ENCODE measurements at places on chromosomes 3 and 15.

GRCh38 chr3:85476891-85477495 lies 518.2 kb downstream of the CADM2 start:
- no peak for DNase-seq

GRCh38 chr3:63949005-63949404 lies 36.8 kb upstream of the SCAANT1 start:
- DNase-seq = no peak

- no peak for DNase-seq
These were observed 37.5 kb downstream of the EHD4 start for GRCh38 chr15:41934843-41935242.

GRCh38 chr3:128178782-128179483 lies 25.7 kb downstream of the EEFSEC start:
- DNase-seq = no peak

GRCh38 chr3:49397470-49397869 lies 14.3 kb downstream of the RHOA start:
- DNase-seq = peak; percentile 60

DNA sequence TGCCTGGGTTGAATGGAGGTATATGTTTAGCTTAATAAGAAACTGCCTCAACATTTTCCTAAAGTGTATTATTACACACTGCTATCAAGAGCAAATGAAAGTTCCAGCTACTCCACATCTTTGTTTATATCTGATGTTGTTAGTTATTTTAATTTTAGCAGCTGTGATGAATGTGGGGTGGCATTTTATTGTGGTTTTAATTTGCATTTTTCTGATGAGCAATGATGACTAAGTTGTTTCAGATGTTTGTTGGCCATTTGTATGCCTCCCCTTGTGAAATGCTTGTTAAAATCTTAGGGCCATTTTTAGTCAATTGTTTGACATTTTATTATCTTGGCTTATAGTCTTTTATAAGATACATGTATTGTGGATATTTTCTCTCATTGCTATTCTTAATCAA lies 260.4 kb upstream of the SLCO3A1 start:
- no peak for DNase-seq

- DNase-seq = no peak
These were observed 17.0 kb downstream of the ILDR1 start for GRCh38 chr3:122004991-122005565.

DNA sequence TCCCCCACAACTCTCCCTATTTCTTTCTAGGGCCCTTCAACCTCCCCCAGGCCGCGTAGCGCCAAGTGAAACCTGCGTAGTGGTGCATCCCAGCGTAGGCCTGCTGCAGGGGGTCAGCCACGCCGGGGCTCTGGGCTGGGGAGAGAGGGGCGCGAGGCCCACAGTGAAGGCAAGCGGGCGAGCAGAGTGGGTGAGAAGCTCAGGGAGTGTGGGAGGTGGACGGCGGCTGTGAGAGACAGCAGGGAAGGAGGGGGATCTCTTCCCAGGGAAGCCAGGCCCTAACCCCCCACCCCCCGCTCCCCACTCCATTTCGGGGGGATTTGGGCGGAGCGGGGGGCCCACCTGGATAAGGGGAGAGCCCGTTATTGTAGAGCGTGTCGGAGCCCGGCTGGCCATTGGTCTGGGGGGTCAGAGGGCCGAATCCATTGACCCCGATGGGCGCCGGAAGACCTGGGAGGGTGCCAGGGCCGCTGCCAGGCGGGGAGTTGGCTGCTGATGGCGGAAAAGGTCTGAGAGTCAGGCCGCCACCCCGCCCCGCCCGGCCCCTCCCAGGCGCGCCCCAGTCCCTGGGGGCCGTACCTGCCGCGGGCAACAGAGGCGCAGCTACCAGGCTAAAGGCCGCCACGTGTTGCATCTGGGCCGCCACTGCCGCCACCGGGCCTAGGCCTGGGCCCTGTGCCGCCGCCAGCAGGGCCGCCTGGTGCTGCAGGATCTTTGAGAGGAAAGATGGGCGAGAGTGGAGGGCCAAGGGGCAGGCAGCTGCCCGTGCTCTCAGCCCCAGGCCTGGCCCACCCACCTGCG lies 16.6 kb upstream of the PARP6 start:
- DNase-seq = no peak

DNA sequence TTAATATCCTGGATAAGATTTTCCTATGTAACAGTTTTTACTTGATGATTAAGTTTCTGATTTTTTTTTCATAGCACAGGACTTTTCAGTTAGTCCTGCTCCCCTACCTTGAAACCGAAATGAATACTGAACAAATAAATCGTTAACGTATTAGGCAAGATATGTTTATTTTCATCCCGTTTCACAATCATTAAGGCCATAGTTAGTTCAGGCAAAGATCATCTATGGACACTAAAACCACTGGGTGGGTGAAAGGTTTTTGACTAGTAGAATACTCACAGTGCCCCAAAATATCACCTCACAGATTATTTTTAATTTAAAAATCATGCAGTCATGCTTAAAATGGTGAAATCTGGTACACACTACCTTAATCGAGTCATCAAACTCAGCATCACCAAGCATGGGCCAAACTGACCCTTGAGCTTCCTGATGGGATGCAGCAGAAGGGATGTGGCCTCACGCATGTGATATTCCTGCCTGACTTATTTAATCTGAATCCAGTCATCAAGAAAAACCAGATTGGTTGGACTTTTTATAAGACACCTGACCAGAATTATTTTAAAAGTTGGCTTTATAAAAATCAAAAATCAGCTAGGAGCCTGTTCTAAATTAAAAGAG lies 365.0 kb downstream of the LPP start:
- DNase-seq = no peak

DNA sequence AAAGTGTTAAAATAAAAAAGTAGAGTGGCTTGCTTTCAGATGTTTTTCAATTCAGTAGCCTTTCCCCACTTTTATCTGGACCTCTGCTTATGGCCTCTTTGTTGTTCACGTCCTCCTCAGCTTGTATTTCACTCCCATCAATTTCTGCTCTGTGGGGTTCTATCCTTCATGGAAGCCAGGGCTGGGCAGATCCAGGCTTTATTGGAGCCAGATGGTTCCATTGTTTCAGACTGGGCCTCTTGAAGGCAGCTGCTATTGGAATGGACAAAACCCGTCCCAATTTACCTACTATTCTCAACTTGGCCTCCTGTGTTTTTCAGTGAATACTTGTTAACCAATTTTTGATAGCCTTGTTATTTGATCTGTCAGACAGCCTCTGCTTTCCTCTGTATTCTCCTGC lies 10.9 kb upstream of the AADACL2 start:
- no peak for DNase-seq

GRCh38 chr3:129560269-129560787 lies 17.4 kb downstream of the H1-8 start:
- no peak for DNase-seq

- no peak for DNase-seq
These were observed 91.5 kb downstream of the ATG7 start for GRCh38 chr3:11363715-11364114.

DNA sequence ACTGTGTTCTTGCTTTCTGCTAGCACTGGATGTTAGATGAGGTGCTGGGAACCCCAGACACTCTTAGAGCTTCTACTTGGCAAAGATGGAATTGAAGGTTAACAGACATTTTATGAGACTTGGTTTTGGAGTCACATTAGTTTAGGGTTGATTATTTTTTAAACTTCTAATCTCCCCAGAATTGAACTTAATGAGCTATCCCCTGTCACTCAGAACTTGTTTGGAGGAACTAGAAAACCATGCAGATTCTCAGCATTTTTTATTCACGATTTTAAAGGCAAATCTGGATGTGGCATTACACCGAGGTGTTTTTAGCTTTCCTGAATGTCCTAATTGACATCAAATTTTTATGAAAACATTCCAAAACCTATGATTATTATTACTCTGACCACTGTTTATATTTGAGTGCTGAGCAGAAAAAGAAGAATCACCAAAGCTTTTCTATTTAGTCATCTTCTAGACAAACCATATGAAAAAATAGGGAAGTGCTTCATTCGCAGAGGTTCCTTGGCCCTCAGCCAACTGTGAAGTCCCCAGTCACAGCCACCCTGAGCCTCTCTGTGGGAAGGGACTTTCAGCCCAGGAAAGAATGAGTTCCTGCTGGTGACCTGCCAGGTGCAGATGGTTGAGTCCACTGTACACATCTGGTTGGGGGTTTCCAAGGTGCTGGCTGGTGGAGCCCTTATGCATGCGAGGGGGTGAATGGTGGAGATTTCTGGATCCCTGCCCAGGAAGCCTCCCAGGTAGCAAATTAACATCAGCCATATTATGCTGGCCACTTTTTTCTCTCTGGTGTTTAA lies 196.0 kb upstream of the TOPAZ1 start:
- no peak for DNase-seq

DNA sequence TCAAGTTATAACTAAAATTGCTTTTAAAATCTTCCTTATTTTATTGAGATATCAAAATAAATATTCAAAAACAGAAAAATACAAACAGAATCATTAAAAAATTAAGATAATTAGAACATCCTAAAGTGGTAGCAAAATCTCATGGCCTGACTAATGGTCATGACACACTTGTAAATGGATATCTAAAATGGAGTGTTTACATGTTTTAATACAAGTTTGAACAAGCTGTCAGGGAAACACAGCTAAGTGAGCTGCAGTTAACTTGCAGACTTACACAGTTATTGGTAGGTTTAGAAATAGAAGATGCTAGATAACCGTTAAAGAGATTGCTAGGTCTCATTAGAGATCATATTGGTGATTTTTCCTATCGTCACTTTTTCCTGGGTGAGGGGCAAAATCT lies 242.3 kb downstream of the LPP start:
- no peak for DNase-seq

DNA sequence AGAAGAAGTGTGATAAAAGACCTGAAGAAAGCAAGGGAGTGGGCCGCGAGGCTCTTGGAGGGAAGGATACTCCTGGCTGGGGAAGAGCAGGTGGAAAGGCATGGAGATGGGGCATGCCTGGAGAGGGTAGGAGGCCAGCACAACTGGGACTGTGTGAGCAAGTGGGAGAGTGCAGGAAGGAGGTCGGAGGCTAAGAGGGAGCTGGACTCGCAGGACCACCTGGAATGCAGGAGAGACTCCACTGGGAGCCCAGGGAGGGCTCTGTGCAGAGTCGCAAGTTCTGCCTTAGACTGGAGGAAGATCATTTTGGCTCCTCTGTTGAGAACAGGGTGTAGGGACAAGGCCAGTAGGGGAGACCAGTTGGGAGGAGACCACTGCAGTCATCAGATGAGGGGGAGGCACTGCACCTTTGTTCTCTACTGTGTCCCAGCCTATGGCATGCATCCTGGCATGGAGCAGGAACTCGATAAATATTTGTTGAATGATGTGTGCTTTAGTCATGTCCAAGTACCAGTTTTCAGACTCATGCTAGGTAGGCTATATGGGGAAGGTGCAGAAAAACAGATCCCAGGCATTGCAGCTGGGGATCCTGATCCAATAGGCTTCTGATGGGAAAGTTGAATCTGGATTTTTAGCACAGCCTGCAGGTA lies 13.7 kb downstream of the FAM107A start:
- DNase-seq = no peak

- peak; percentile 62 for DNase-seq
These were observed 425.8 kb downstream of the ERC2 start for GRCh38 chr3:56042326-56042951.

DNA sequence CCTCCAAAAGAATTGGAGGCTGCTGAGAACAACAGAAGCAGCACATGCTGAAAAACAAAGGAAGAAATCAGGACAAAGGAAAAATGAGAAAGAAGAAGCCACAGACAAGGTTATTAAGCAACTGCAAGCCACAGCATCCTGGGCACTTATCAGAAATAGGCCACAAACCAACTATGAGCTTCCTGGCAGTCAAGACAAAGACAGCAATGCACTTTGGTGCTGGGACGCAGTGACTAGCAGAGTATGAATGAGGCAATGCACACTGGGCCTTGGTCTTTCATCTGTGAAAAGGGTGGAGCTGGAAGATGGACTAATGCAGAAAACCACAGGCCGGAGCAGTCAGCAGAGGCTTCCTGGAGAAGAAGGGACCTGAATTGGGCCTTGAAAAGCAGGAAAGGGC lies 56.0 kb upstream of the LINGO1 start:
- no peak for DNase-seq

- DNase-seq = peak; percentile 41
These were observed 45.6 kb downstream of the DLEC1 start for GRCh38 chr3:38084334-38085310.

DNA sequence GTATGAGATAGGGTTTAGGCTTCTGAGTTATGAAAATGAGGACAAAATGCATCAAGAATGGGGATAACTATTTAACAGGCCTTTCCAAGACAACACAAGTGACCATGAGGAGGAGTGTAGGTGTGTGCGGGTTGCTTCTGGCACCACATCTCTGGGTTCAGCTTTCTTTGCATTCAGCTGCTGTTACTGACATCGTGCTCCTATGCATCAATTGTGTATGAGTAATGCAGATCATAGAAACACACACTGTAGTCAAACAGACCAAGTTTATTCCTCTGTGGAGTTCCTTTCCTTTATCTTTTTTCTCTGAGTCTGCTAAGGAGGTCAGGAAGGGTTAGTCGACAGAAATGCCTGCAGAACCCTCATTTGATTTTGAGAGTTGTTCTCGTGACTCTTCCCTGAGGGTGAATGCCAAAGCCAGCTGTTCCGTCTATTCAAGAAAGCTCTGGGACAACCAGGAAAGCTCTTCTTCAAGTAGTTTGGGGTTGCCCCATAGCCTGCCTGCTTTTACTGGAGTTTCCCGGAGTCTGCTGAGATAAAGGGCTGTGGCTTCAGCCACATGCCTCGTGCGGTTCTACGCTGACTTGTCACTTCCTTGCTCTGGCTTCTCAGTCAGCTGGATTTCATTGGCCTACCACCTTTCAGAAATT lies 136.7 kb upstream of the TLE3 start:
- DNase-seq = no peak

- DNase-seq = no peak
These were observed 31.2 kb downstream of the NR2E3 start for GRCh38 chr15:71841563-71841962.

GRCh38 chr3:58659051-58659675 lies 7.4 kb downstream of the FAM3D start:
- DNase-seq = peak; percentile 49

DNA sequence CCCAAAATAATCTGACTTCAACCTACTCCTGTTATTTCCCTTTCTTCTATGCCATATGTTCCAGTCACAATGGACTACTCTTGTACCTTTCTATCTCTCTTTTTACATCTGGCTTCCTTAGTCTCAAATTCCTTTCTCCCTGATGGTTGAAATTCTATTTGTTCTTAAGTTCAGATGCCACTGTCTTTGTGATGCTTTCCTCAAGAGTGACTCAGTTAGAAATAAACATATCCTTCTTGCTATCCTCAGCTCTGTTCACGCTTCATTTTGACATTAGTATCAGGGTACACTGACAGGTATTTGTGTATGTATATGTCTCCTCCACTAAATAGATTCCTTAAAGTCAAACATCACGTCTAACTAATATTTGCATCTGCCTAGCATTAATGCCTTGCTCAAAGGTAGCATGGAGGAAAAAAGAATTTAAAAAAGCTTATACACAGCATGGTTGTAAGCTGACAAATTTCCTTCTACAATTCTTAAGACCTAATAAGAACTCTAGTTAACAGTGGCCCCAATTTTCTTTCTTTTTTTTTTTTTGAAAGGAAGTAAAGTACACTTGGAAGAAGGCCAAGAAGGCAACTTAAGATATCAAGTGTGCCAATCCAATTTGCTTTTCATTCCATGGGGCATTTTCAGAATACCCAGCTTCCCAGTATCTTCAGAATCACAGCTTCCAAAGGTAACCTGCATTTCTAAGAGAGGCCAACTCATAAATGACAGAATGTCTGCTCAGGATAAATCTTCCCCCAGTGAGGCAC lies 58.0 kb downstream of the CHAC1 start:
- DNase-seq = no peak

GRCh38 chr15:45587095-45587862 lies at the start of gene BLOC1S6:
Gene BLOC1S6, plus strand, starts transcription at chr15:45587379. Its CDS starts 65 bp downstream, at chr15:45587444.
- DNase-seq = peak; percentile 67
